ENCODE measurements at places on chromosomes 3 and 15.

GRCh38 chr15:41258750-41259471 is 27.8 kb downstream of the CHP1 start:
- no peak for DNase-seq

GRCh38 chr3:23867400-23867799 is 49.4 kb downstream of the NKIRAS1 start:
- DNase-seq = no peak

- no peak for DNase-seq
These were observed 8.8 kb upstream of the MUC20 start for GRCh38 chr3:195711813-195712534.

DNA sequence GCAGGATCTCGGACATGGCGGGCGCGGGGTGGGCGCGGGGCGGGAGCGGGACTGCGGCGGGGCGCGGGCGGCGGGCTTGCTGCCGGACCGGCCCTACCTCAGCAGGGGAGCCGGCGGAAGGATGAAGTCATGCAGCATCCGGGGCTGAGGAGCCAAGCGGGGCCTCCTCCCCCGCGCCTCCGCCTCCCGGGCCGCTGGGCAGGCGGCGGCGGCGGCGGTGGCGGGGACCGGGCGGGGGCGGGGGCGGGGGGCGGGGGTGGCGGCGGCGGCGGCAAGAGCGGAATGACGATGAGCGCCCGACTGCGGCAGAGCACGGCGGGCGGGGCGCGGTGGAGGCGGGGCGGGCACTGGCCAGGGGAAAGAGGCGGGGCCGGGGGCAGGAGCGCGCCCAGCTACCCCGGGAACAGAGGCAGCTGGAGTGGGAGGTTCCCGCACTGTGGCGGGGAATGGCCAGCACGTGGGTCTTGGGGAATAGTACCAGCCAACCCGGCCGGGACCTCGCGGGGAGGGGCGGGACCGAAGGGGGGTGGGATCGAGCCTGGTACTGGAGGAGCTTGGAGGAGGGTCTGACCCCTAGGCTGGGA is at the start of gene CAMK2N2:
TSS of gene CAMK2N2 (minus strand) at position 284 of the 584 bp plus-strand sequence. CDS start at position 16, 268 bp downstream.
- DNase-seq = no peak

- no peak for DNase-seq
These were observed 62.8 kb upstream of the UTS2B start for GRCh38 chr3:191393146-191393545.

GRCh38 chr15:62119227-62119864 is 45.7 kb downstream of the C2CD4B start:
- DNase-seq = no peak

GRCh38 chr15:101578443-101578894 is 73.7 kb downstream of the TM2D3 start:
- no peak for DNase-seq

DNA sequence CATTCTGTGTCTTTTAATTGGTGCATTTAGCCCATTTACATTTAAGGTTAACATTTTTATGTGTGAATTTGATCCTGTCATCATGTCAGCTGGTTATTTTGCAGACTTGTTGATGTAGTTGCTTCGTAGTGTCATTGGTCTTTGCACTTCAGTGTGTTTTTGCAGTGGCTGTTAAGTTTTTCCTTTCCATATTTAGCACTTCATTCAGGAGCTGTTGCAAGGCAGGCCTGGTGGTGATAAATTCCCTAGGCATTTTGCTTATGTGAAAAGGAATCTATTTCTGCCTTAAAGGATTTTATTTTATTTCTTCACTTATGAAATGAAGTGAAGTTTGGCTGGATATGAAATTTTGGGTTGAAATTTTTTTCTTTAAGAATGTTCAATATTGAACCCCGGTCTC is 70.2 kb upstream of the CD96 start:
- DNase-seq = no peak

DNA sequence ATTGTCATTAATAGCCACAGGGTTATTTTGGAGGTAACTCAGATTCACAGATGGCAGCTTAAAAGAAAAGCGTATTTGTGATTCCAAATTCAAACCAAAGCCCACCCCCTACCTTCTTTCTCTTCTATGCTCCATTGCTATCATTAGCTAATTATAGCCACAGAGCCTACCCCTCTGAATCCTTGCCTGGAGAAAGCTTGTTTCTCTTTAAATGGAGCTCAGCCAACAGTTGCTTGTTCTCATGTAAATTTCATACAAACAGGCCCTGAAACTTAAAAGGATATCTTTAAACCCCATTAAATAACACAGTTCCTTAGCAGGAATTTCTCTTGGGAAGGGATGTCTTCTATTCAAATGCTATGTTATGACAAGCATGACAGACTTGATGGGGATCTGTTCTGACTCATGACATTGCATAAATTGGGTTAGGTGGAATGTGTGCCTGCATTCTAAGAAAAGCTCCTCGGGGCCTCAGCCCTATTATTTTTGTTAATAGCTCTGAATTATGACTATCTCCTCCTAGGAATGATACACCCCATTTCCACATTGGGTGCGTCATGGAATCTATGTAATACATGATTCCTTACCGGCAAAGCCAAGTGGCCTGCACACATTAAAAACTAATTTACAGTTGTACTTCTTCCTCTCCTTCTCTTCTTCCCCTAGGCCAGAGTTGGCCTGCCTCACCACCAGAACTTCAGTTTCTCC is 265.8 kb downstream of the TAFA4 start:
- DNase-seq = no peak

DNA sequence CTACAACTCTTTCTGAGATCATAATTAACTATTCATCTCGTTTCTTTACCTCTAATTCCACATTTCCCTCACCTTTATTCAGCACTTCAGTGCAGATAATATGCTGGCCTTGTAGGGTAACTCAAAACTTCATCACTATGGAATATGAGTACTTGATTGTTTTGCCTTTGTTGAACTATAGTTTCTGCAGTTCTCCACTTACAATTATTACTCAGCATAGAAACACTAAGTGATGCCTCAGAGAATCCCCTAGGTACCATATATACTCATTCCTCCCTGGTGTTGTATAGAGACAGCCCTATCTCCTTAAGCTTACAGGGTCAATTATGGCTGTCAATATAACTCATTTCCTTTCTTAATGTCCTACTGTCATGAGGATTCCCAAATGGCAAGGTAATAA is 380.6 kb upstream of the RBMS3 start:
- DNase-seq = no peak

GRCh38 chr3:138135146-138135832 is 3.1 kb upstream of the A4GNT start:
- no peak for DNase-seq

DNA sequence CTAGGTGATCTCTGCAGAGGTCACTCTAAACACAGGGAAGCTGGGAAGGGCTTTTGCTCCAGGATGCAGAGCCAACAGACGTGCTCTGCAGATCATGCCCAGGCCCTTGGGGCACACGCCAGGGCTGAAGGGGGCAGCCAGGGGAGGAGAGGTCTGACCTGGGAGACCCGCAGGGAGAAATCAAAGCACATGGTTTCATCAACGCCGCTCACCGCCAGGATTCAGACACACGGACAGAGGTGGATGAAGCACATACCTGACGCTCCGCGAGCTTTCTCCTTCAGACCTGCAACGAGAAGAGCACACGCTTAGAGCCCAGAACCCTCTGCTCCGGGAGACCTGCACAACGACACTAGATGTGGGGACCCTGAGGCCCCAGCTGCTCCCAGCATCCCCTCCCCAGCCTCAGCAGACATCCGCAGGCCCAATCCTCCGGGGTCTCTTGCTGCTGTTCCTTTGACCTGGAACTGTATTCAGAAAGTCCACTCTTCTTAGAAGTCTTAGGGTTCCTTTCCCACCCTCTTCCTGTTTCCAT is 90.7 kb upstream of the IQSEC1 start:
- no peak for DNase-seq

DNA sequence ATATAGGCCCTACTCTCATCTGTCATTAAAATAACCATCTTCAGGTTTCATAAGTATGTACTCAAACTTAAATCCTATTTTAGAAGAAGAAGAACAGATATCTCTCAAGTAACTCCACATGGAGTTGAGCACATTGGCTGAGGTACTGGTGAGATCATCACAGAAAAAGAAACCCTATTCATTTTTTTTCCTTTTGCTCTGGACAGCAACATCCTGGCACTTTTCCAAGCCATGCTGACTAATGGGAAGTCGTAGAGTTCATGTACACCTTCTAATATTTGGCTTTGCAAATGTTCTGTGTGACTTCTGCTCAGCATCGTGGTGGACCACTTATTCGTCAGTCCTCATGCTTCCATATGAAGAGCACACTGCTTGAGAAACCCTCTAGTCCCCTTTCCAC is 336.0 kb upstream of the KCNH8 start:
- DNase-seq = no peak

GRCh38 chr3:116140100-116140689 is 305.1 kb downstream of the LSAMP start:
- DNase-seq = no peak

- DNase-seq = no peak
These were observed 11.4 kb upstream of the PEX5L start for GRCh38 chr3:180048103-180048502.

GRCh38 chr3:168024537-168024941 is 71.2 kb downstream of the GOLIM4 start:
- no peak for DNase-seq

DNA sequence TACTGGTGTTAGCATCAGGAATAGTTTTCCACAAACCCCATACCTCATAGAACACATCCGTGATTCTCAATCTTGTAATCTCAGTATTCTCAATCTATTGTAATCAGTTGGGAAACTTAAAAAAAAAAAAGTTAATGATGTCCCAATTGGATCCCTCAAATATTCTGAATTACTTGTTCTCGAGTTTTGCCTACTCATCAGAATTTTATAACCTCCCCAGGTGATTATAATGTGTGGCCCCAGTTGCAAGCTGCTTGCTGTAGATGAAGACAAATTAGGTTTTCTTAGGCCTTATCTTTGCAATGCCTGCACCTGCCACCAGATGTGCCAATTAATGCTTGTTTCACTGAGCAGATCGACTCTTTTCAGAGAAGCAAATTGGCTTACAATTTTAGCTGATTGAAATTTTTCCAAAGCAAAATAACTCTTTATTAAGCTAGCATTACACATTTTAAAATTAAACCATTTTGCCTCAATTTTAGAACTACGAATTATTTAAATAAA is 19.0 kb upstream of the DIPK2A start:
- no peak for DNase-seq

DNA sequence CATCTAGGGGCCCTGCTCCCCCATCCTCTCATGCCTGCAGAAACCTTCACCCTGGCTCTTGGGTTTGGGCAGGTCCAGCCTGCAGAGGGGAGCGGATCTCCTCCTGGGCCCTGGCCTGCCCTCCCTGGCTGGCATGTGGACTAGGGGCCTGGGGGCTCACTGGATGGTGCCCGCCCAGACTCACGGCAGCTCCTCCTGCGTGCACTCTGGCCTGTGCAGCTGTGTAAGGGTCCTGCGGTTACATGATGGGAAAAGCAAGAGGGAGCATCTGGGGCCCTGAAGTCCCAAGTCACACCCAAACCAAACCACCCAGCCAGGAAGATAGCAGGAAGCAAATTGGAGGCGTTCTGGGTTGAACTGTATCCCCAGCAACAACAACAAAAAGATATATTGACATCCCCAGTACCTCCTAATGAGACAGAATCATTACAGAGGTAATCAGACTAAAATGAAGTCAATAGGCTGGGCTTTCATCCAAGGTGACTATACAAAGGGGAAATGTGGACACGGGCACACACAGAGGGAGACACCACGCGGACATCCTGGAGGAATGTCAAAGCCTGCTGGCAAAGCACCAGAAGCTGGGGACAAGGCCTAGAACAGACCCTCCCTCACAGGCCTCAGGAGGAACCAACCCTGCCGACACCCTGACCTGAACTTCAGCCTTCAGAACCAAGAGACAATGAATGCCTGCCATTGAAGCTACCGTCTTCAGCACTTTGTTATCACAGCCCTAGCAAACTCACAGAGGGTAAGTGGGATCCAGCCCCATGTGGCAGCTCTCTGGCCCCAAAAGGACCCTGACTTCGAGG is 10.4 kb upstream of the CLK3 start:
- no peak for DNase-seq

- DNase-seq = no peak
These were observed 37.8 kb upstream of the MUC4 start for GRCh38 chr3:195849322-195850074.

GRCh38 chr3:3241596-3241995 is 62.1 kb upstream of the CRBN start:
- no peak for DNase-seq

DNA sequence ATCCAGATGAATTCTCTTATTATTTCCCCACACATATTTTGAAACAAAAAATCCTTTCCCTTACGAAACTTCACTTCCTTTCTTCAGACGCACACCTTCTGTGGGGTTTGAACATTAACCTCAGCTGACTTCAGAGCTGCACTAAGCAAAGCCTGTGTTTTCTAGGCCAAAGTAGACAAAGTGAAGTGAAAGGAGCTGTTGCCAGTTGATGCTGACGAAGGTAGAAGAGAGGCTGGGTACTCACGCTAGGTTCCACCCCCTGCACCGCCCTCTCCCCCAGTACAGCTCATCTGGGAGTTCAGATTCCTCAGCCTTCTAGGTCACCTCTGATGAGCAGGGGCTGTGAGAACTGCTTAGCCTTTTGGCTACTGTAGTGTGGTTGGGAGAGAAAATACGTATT is 24.1 kb downstream of the DUT start:
- DNase-seq = no peak

DNA sequence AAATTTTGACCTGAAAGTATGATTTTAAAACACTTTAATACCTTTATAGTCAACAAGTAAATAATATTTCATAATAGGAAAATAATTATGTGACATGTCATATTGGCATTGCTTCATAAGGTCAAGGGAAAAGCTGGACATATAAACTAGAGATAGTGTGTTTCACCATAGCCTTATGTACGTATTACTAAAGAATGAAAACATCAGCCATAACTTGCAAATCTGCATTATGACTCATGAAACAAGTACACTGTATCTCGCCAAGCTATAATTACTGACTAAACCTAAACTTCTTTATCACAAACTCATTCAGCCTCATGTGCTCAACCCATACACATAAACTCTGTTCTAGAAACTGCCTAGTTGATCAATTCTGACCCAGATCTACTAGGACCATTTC is 950.1 kb downstream of the FHIT start:
- DNase-seq = no peak
